ENCODE measurements at places on chromosomes 4 and X.

- no peak for DNase-seq
Measured at GRCh38 chrX:15786915-15787314, 3.4 kb upstream of the ZRSR2 start.

DNA sequence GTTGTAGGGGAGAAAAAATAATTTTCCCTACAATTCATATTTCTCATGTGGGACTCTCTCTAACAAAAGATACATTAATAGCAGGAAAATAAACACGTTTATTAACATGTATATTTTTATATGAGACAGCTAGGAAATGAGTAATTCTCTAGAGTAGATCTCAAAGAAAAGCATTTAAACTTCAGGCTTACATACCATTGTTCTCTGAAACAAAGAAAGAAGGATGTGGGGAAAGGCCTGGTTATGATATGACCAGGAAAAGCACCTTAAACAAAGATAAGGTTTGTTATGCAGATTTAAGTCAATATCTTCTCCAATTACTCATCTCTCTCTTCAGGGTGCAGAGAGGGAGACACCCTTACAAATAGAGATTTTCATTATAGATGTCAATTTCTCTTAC lies 131.3 kb downstream of the SLC7A11 start:
- DNase-seq = no peak

- no peak for DNase-seq
Measured at GRCh38 chr4:95289028-95289634, 259.6 kb downstream of the UNC5C start.

GRCh38 chrX:78513971-78514738 lies 145.0 kb downstream of the RTL3 start:
- DNase-seq = peak; percentile 3

- DNase-seq = peak; percentile 80
Measured at GRCh38 chr4:94798808-94799207, 41.1 kb downstream of the BMPR1B start.

DNA sequence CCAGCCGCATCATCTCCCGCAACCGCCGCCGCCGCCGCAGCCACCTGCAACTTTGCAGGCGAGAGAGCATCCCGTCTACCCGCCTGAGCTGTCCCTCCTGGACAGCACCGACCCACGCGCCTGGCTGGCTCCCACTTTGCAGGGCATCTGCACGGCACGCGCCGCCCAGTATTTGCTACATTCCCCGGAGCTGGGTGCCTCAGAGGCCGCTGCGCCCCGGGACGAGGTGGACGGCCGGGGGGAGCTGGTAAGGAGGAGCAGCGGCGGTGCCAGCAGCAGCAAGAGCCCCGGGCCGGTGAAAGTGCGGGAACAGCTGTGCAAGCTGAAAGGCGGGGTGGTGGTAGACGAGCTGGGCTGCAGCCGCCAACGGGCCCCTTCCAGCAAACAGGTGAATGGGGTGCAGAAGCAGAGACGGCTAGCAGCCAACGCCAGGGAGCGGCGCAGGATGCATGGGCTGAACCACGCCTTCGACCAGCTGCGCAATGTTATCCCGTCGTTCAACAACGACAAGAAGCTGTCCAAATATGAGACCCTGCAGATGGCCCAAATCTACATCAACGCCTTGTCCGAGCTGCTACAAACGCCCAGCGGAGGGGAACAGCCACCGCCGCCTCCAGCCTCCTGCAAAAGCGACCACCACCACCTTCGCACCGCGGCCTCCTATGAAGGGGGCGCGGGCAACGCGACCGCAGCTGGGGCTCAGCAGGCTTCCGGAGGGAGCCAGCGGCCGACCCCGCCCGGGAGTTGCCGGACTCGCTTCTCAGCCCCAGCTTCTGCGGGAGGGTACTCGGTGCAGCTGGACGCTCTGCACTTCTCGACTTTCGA lies 654 bp downstream of the ATOH1 start:
- DNase-seq = no peak

GRCh38 chr4:107599841-107600240 lies 120.2 kb downstream of the PAPSS1 start:
- DNase-seq = peak; percentile 9

DNA sequence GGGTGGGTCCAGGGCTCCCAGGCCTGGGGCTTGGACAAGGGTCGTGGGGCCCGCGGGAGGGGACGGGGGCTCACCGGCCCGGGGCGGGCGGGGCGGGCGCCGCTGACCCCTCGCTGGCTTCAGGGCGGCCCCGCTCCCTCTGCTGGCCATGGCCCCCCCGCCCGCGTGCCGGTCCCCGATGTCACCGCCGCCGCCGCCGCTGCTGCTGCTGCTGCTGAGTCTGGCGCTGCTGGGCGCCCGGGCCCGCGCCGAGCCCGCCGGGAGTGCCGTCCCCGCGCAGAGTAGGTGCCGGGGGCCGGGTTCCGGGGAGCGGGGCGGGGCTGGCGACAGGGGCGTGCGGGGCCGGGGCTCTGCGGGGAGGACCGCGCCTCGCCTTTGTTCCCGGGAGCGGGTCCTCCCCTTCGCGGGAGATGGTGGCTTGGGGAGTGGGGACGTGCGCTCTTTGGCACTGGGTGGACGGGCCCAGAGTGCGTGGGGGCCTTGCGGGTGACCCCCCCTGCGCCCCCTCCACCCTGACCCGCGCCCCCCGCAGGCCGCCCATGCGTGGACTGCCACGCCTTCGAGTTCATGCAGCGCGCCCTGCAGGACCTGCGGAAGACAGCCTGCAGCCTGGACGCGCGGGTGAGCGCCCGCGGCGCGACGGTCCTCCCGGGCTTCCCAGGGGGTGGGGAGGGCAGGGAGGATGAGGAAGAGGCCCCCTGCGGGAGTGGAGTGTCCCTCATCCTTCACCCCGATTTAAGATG lies 16.8 kb upstream of the NAT8L start:
- peak; percentile 15 for DNase-seq

GRCh38 chrX:40651620-40652223 lies 4.4 kb upstream of the CXorf38 start:
- peak; percentile 51 for DNase-seq

- no peak for DNase-seq
Measured at GRCh38 chr4:145531223-145531622, 49.6 kb downstream of the SMAD1 start.

GRCh38 chr4:113673450-113673849 lies 88.1 kb downstream of the CAMK2D start:
- DNase-seq = peak; percentile 36

- DNase-seq = peak; percentile 14
Measured at GRCh38 chr4:83862471-83862870, 326.6 kb downstream of the GPAT3 start.

DNA sequence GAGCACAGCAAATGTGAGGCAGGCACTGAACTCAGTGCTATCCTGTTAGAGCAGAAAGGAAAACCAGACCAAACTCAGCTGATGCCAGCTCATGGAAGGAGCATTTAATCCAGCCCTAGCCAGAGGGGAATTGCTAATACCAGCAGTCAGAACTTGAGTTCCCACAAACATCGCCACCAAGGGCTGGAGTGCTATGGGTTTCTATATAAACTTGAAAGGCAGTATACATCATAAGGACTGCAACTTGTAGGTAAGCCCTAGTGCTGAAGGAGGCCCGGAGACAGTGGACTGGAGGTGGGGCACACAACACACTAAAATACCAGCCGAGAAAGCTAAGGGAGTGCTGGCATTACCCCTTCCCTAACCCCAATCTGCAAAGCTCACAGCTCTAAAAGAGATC lies 440.2 kb downstream of the PRR32 start:
- DNase-seq = no peak

- peak; percentile 58 for DNase-seq
Measured at GRCh38 chr4:94508806-94509205, 57.1 kb downstream of the PDLIM5 start.

- peak; percentile 82 for DNase-seq
Measured at GRCh38 chr4:88779431-88779830, 81.8 kb upstream of the NAP1L5 start.

- DNase-seq = no peak
Measured at GRCh38 chr4:26558166-26558895, 25.6 kb upstream of the TBC1D19 start.

DNA sequence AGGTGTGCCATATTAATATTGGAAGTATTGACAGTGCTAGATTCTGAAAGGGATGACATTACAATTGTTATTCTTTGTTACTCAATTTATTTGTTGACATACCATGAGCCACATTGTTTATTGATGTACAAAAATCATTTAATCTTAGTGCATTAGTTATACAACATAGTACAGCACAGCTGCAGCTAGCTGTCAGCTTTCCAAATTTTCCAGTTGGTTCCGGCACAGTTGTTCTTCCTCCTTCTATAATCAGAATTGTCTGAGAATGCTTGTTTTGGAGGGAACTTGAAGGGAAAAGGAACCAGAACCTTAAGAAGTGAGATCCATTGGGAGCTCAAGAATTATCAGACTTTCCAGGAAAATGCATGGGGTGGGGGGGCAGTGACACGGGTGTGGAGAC lies 281.4 kb downstream of the ZIC3 start:
- no peak for DNase-seq

DNA sequence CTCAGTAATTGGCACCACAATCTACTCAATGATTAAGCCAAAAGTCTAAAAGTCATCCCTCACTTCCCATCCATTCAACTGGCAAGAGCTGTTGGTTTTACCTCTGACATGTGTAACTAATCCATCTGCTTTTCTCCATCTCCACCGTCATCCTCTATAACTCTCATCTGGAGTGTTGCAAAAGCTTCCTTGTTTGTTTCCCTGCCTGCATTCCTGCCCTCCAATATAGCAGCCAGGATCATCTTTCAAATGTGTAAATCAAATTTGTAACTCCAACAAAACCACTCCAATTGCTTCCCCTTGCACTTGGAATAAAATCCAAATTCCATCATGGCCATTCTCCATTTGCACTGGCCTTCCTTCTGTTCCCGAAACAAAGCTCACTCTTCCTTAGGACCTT lies 4.3 kb upstream of the PLAC8 start:
- DNase-seq = peak; percentile 25

DNA sequence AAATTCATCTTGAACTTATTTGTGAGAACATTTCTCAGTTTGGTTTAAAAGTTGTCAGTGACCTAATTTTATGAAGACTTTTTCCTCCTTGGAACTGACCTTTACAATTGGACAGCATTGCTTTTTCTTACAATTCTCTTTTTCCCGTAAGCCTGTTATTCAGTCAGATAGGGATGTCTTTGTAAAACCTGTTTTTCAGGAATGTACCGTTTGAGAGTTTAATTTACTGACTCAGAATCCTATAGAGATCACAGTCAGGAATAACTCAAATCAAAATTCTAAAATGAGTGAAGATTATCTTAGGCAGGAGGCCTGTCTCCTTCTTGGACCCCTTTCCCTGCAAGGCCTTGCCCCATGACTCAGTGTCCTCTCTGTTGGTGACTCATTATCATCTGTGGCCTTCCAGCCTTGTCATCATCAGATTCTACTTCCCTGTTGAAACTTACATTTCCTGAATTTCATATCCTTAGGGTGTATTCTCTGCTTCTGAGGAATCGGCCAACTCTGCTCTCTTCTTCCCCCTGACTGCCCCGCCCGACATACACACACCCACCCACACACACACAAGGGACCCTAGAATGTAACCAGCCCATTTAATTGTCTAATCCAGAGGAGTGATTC lies 99.8 kb downstream of the ARHGAP10 start:
- peak; percentile 92 for DNase-seq

DNA sequence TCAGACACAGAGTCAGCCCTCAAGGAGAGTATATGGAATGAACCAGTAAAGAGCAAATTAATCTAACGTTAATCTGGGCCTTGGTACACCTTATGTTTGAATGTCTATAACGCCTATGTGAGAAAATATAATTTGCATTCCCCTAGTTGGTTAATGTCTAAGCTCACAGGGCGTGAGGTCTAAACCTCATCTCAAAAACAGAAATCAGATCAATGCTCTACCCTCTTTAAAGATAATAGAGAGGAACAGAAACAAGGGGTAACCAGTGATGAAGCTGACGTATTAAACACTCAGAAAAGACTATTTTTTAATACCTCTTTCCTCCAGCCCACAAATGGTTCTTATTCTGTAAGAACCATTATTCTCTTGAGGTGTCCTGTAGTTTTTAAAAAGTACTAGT lies 369.2 kb upstream of the NOCT start:
- no peak for DNase-seq

- no peak for DNase-seq
Measured at GRCh38 chr4:187474238-187474637, 521.3 kb upstream of the ZFP42 start.

DNA sequence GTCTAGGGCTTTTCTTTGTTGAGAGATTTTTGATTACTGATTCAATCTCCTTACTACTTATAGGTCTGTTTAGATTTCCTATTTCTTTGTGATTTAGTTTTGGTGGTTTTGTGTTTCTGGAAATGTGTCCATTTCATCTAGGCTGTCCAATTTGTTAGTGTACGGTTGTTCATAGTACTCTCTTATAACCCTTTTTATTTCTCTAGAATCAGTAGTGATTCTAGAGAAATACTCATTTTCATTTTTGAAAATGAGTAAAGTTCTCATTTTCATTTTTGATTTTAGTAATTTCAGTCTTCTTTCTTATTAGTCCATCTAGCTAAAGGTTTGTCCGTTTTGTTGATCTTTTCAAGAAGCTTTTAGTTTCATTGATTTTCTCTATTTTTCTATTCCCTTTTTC lies 7.5 kb downstream of the IL13RA1 start:
- DNase-seq = no peak

DNA sequence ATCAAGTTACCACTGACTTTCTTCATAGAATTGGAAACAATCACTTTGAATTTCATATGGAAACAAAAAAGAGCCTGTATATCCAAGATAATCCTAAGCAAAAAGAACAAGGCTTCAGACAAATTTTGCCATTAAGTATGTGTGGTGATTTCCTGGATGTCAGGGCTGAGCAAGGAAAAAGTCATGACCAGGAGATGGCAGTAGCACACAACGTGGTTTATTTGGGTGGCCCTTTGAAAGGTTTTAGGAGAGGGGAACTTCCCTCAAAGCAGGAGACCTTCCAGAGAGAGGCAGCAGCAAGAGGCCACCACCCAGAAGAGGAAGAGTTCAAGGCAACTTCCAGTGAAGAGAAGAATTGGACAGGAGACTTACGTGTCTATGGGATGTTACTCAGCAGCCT lies 18.1 kb upstream of the ZXDB start:
- no peak for DNase-seq

DNA sequence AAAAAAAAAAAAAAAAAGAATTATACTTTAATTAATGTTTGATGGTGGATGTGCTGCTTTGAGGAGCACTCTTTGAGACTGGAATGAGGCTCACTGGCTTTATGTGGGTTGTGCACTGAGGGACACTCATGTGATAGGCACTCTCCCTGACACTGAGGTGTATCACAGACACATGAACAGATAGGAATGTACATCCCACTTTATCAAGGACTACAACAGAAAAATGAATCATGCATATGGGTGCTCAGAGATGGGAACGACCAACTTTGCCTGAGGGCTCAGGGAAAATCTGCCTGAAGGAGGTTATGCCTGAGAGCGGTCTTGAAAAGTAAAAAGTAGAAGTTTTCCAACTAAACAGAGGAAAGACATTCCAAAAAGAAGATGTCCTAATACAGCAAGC lies 97.7 kb upstream of the RBPJ start:
- DNase-seq = peak; percentile 72

DNA sequence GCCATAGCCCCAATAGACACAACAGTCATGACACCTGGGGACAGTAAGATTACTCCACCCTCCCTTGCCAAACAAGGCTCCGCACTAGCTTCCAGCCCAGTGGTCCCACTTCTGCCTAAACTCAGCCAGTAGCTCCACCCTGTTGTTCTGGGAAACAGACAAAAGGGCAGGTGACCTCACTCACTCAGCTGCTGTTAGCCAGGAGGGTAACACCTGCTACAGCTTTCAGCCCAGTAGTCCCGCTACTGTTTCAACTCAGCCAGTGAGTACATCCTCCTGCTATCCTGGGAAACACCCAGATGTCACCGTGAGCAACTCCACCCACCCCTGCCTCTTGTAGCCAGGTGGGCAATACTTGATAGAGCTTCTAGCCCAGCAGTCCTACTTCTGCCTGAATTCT lies 162.7 kb upstream of the CPXCR1 start:
- DNase-seq = no peak

Measured in fibroblast of skin of right biceps (primary cell).